ENCODE measurements at places on chromosomes 2 and 18.

DNA sequence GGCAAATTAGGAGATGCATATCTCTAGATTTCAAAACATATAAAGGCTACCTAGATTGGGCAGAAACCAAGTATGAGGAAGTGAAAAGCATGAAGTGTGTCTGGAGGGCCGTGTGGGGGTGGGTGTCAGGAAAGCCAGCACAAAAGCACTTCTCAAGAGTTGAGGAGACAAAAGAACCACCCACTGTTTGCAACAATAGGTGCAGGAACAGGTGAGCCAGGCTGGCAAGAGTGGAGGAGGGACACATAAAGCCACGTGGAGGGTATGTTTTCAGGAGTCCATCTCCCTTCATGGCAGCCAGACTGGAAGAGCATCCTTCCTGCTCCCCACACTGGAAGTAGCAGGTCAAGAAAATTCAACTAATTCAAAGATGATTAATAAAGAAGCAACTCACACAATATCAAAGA lies 96.4 kb downstream of the CERS6 start:
- DNase-seq: no peak

DNA sequence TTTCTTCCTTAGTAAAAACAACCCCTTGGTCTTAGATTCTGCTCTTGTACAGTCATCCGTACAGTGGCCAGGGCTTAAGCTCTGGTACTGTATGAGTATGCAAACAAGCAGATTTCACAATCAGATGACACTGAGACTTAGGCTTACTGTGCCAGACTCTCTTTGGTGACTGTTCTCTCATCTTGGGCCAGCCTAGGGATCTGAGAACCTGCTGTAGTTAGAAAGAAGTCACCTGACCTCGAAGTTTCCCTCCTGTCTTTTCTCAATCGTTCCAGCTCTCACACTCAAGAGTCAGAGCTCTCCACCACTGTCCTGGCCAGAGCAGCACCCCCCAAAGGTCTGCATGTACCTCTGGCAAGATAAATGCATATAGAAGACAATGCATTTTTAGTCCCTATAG lies 63.2 kb downstream of the ZEB2 start:
- no peak for DNase-seq

GRCh38 chr2:219886615-219887014 lies 259.2 kb downstream of the SLC4A3 start:
- no peak for DNase-seq

GRCh38 chr2:85114586-85115330 lies 18.4 kb upstream of the TCF7L1 start:
- no peak for DNase-seq

- no peak for DNase-seq
These were observed 19.8 kb upstream of the BZW1 start for GRCh38 chr2:200791905-200792304.

- no peak for DNase-seq
These were observed 214.8 kb upstream of the RAB6C start for GRCh38 chr2:129764376-129765325.

DNA sequence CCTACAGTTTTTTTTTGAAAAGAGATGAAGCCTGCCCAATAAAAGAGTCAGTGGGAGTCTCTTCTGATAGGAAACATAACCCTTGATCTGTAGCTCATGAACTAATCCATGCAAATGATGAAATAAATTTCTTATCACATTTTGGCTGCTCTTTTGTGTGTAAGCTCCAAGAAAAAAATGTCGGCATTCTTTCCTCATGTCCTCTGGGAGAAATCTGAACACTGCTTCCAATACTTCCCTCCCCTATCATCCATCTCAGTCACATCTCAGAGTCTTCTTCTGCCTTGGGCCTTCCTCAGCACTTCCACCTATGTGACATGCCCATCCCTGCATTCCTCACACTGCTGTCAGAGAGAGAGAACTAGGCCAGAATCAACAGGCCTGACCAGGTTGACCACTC lies 395.7 kb upstream of the ST6GAL2 start:
- no peak for DNase-seq

DNA sequence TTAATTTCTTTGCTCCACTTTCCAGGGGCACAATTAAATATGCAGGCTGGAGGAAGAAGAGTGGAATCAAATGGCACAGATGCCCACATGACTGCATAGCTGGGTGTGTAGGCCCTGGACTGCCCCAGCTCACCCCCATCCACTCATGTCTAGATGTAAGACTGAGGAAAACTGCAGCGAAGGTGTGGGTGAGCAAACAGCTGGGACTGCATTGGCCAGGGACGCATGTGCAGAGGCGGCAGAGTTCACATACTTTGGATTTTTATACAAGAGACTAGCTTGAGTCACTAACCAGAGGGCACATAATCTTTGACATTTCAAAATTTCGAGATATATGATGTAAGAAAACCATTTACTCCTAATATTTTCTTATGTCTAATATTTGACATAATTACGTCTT lies 60.1 kb downstream of the SPIRE1 start:
- no peak for DNase-seq

DNA sequence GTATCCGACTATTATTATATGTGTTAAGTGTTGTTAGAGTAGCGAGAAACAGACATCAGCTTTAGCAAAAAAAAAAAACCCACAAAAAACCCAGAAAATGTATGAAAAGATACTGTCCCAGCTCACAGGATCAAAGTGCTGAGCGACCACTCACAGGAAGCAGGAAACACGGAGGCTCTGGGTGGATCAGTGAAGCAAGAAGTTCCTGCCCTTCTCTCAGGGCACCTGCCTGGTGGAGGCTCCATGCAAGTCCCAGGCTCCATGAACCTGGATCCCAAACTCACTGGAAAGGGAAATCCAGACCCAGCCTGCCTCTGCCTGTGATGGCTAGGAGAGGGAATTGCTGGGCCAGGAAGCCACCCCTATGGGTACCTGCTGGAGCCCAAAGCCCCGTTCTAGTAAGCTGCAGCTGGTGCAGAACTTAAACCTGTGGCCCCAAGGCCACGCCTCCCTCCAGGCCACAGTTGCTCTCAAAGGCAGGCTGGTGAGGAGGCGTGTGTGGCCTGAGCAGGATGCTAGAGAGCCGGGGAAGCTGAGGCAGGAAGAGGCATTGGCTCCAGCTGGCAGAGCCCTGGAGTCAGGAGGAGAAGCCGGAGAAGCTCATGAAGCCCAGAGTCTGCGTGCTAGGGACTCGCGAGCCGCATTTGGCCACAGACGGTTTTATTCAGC lies 63.5 kb upstream of the TAF1B start:
- peak; percentile 48 for DNase-seq

- no peak for DNase-seq
These were observed 91.1 kb downstream of the TTC32 start for GRCh38 chr2:19810637-19811036.

GRCh38 chr18:58152216-58152615 lies 108.2 kb downstream of the NEDD4L start:
- no peak for DNase-seq

- DNase-seq: no peak
These were observed 109.4 kb upstream of the SERTAD2 start for GRCh38 chr2:64763126-64763525.

- no peak for DNase-seq
These were observed 775 bp downstream of the SNED1 start for GRCh38 chr2:240998995-240999791.

DNA sequence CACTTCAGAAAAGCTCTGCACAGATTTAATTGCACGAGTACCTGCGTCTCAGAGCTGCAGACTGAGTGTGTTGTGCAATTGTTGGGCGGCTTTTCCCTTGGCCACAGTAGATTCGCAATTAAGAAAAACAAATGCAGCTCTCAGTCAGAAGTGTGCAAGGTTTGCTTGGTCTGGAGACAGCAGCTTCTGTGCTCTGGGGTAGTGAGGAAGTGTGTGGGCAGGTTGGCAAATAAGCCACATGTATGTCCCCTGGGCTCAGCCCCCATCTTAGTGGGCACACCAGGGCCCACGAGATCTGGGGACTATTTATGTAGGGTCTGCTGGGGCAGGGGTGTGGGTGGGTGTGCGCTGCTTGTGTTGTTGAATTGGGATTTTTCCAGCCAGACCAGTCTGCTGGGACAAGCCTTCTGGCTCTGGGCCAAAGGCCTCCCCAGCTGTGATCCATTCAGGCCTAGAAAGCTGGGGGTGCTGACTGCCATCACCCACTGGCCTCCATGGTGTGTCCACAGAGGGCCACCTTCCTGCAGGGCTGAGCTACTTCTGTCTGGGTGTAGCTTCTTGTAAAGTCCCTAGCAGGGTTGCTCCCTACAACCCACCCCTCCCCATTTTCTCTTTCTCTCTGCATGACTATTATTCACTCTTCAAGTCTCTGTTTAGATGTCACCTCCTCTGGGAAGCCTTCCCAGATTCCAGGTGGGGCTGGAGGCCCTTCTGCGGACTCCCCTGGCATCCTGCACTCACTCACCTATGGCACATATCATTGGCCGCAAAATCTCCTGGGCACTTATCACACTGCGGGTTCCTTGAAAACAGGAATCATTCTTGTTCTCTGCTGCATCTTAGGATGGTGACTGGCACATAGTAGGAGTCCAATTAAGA lies 67.8 kb downstream of the ODC1 start:
- DNase-seq: no peak

- DNase-seq: no peak
These were observed 8.2 kb upstream of the CLIP4 start for GRCh38 chr2:29106980-29107388.

GRCh38 chr2:102698369-102699111 lies 63.3 kb upstream of the TMEM182 start:
- DNase-seq: no peak

- no peak for DNase-seq
These were observed 33.6 kb downstream of the MAL start for GRCh38 chr2:95058989-95059641.

GRCh38 chr2:234334756-234335155 lies 162.1 kb downstream of the ARL4C start:
- no peak for DNase-seq

GRCh38 chr2:212930556-212931260 lies 220.7 kb downstream of the IKZF2 start:
- DNase-seq: no peak

DNA sequence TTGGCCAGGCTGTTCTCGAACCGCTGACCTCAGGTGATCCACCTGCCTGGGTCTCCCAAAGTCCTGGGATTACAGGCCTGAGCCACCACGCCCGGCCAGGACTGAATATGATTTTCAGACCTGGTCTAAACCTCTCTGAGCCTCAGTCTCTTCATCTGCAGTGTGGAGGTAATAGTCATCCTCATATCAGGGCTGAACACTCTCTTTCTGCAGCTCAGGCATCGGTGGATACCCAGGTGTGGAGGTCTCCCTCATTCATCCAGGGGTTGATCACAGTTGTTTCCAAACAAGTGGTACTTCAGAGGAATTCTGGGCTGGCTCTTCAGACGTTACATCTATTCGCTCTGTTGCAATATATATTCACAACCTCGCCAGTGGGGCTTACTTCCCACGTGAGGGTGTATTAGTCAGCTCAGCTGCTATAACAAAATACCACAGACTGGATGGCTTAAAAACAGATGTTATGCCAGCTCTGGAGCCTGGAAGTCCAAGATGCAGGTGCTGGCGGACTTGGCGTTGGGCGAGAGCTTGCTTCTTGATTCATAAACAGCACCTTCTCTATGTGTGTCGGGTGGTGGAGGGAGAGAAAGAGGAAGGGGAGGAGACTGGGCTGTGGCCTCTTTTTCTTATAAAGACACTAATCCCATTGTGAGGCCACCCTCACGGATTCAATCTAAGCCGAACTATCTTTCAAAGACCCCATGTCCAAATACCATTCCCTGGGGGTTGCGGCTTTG lies 2.9 kb upstream of the MBP start:
- no peak for DNase-seq

GRCh38 chr2:162153608-162154224 lies 1.7 kb upstream of the GCG start:
- peak; percentile 43 for DNase-seq

DNA sequence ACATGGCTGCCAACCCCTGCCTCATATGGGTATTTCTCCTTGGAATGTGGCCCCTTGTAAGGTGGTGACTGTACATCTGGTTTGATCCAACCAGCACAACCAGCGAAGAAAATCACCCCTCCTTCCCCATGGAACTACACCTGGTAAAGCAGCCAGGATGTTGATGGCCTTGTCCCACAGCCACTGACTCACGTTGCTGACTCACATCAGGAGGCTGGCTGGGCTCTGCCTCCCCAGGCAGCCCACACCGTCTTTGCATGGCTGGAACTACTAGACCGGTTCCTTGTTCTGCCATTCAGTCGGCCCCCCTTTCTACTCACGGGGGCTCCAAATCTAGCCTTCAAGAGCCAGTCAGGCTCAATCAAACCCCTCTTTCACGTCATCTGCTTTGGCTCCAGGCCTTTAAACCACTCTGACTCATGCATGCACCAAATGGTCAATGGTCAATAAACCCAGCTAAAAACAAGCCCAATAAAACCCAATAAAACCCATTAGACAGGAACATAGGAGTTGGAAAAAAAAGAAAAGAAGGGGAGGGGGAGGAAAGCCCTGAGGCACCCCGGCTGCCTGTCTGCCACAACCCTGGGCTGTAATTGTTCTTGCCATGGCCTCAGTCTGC lies 114.8 kb downstream of the PLB1 start:
- DNase-seq: peak; percentile 42

DNA sequence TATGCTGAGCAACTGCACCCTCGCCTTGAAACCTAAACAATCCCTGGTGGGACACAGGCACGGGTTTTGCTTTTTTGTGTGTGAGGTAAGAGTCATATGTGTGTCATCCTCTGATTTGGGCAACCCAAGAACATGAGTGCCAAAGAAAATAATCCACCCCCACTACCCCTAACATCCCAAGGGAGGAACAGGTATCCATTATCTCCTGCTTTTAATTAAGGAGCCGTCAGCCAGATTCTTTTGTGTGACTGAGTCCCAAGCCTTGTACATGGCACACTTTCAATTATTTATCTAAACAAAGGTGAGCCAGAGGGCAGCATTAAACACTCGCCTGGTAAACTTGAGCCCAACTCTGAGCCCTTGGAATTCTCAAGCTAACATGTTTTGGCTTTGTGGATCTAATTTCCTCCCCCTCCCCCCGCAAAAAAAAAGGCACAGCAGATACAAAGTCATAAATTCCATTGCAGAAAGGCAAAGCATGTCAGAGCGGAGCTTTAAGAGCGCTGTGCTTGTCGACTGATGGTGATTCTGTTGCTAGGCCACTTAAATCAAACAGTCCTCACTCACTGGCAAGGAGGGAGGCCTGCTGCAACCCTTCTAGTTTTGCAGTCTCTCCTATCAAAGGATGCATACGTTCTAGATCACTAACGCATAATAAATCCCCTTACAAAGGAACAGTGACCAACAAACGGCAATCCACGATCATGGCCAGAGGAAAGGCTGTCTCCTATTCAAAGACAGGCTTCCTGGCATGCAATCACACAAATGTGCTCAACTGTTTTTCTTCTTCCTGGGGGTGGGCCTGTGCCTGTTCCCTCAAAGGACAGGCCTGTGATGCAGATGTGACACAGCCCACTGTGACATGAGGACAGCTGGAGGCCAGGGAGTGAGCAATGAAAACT lies 143.5 kb upstream of the LMAN1 start:
- no peak for DNase-seq
